ENCODE measurements at places on chromosomes 1 and 21. TPM values are rescaled to one million over a fixed set of nuclear protein-coding genes. Genes with fewer than 3 reads are reported as not detected.
A peak's percentile ranks its signal among the peaks of the same experiment; 100 is the strongest.

GRCh38 chr1:192787914-192788585 is 20.8 kb upstream of the RGS2 start:
- H3K27me3 ChIP-seq, result no peaks in the 10 kb centered on the region
- H3K4me1 ChIP-seq, result no peaks in the 10 kb centered on the region
- H3K36me3 ChIP-seq, result no peaks in the 10 kb centered on the region
- no peak overlapping the region for H3K4me3 ChIP-seq

DNA sequence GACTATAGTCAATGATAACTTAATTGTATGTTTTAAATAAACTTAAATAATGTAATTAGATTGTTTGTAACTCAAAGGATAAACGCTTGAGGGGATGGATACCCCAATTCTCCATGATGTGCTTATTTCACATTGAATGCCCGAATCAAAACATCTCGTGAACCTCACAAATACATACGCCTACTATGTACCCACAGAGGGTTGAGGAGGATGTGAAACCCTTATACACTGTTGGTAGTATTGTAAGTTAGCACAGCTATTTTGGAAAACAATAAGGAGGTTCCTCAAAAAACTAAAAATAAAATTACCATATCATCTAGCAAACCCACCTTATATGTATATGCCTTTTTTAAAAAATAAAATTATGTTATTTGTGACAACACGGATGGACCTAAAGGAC is 198.6 kb downstream of the MRPL39 start:
- H3K4me1 ChIP-seq, result no peaks in the 10 kb centered on the region
- no peak overlapping the region for H3K27ac ChIP-seq
- no peak for DNase-seq
- H3K36me3 ChIP-seq, result no peaks in the 10 kb centered on the region
- H3K4me3 ChIP-seq, result no peak overlapping the region

DNA sequence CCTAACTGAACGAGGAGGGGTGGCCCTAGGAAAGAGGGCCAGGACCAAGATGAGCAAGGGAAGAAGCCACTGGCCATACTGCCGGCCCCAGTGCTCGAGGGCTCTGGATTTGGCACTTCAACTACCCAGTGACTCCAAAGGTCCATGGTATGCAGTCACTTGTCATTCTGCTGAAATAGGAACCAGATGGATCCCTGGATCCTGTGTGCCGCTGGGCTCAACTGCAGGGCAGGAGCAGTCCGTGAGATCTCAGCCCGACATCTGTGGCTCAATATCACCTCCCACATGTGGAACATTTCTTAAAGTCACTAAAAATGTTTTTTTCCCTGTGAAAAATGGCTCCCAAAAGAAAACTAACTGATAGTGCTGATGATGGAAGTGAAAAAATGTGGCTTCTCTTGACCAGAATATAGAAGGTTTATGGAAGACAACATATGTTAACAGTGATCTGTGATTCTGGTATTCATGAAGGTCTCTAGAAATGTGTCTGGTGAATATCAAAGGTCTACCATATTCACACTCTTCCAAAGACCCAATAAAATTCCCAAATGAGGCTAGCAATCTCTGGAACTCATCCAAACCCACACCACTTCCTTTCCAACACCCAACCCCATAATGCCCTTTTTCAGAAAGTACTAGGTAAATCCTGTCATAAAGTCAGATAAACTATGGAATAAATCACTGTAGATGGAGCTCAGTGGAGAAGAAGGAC is 24.1 kb downstream of the PAFAH2 start:
- no peak for DNase-seq
- H3K36me3 ChIP-seq, result no peaks in the 10 kb centered on the region
- no peak overlapping the region for H3K4me3 ChIP-seq
- H3K27me3 ChIP-seq, result no peaks in the 10 kb centered on the region
- no peak overlapping the region for H3K27ac ChIP-seq
- H3K4me1 ChIP-seq, result no peaks in the 10 kb centered on the region

GRCh38 chr21:35933466-35933865 is 126.9 kb downstream of the SETD4 start:
- H3K4me3 ChIP-seq, result no peak overlapping the region
- peak; percentile 59 for DNase-seq
- H3K27me3 ChIP-seq, result no peaks in the 10 kb centered on the region
- H3K4me1 ChIP-seq, result peaks cover 3% of the 10 kb centered on the region

COL6A1 gene
- 193 TPM for total RNA-seq

SDCCAG8 gene
- total RNA-seq, result 28.3 TPM

- peak overlapping the region; percentile 95 for H3K4me3 ChIP-seq
- H3K4me1 ChIP-seq, result peaks cover 7% of the 10 kb centered on the region
- H3K36me3 ChIP-seq, result no peaks in the 10 kb centered on the region
- DNase-seq, result peak; percentile 56
- H3K27me3 ChIP-seq, result no peaks in the 10 kb centered on the region
- peak overlapping the region; percentile 53 for H3K27ac ChIP-seq
Measured at GRCh38 chr21:33265664-33266049, 510 bp upstream of the IL10RB start.

- DNase-seq, result no peak
- no peak overlapping the region for H3K4me3 ChIP-seq
- peaks cover 5% of the 10 kb centered on the region for H3K4me1 ChIP-seq
- peaks cover 35% of the 10 kb centered on the region for H3K27me3 ChIP-seq
- no peak overlapping the region for H3K27ac ChIP-seq
Measured at GRCh38 chr1:175597969-175598765, 145.2 kb downstream of the TNR start.

GRCh38 chr1:68363339-68363738 is 86.4 kb downstream of the RPE65 start:
- H3K4me1 ChIP-seq, result no peaks in the 10 kb centered on the region
- no peak for DNase-seq
- H3K36me3 ChIP-seq, result no peaks in the 10 kb centered on the region

C1orf56 gene
- 2.9 TPM for total RNA-seq

HTR6 gene
- not detected for total RNA-seq

EDARADD gene
- 2.4 TPM for total RNA-seq

C4BPA gene
- total RNA-seq, result 17.2 TPM

DNA sequence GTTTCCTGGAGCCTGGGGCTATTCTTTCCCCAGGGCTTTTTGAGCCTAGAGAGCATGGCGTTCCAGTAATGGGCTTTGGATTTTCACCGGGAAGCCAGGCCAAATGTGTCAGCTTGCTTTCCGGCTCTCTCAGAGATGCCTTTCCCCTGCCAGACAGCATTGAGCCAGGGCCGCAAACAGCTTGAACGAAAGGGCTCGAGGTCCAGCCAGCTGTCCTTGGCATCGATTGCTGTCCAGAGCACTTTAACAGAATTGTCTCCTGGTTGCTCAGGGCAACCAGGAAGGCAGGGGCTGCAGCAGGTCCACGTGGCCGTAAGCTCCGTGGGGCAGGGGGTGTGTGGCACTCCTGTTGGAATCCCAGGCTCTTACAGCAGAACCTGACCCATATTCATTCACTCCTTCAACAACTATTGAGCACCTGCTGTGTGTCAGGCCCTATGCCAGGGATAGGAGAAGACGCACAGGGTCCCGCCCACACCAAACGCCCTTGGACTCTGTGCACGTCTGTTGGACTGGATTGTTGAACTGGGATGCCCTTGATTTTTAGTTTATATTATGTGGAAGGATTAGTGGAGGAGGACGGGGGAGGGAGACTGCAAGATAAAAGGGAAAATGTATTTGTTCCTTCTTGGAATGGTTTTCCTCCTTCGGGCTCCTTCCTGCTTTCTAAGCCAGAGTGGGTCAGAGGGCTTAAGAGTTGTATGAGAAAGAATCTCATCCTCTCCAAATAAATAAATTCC is 38.7 kb upstream of the EFHD2 start:
- H3K4me1 ChIP-seq, result peaks cover 14% of the 10 kb centered on the region
- H3K4me3 ChIP-seq, result no peak overlapping the region
- H3K27ac ChIP-seq, result no peak overlapping the region
- DNase-seq, result no peak
- no peaks in the 10 kb centered on the region for H3K27me3 ChIP-seq

GBP7 gene
- 0.63 TPM for total RNA-seq

C1orf216 gene
- 9.1 TPM for total RNA-seq

NUDT17 gene
- 4.9 TPM for total RNA-seq

Data from hepatocyte (in vitro differentiated cells).